ENCODE measurements at places on chromosomes 13 and 19. TPM values are rescaled to one million over a fixed set of nuclear protein-coding genes. Genes with fewer than 3 reads are reported as not detected.
A peak's percentile ranks its signal among the peaks of the same experiment; 100 is the strongest.

- no peak overlapping the region for H3K4me3 ChIP-seq
- H3K36me3 ChIP-seq = no peaks in the 10 kb centered on the region
- no peak overlapping the region for H3K27ac ChIP-seq
- H3K4me1 ChIP-seq = no peaks in the 10 kb centered on the region
- no peak for DNase-seq
- no peaks in the 10 kb centered on the region for H3K27me3 ChIP-seq
Observed at GRCh38 chr19:34578173-34578572, 96.6 kb downstream of the WTIP start.

- no peak for DNase-seq
- H3K36me3 ChIP-seq = no peaks in the 10 kb centered on the region
- H3K4me1 ChIP-seq = no peaks in the 10 kb centered on the region
- H3K27me3 ChIP-seq = no peaks in the 10 kb centered on the region
- no peak overlapping the region for H3K27ac ChIP-seq
Observed at GRCh38 chr13:105567951-105568525, 967.4 kb downstream of the EFNB2 start.

- H3K27me3 ChIP-seq = peaks cover 6% of the 10 kb centered on the region
- H3K27ac ChIP-seq = no peak overlapping the region
- no peaks in the 10 kb centered on the region for H3K36me3 ChIP-seq
- H3K4me1 ChIP-seq = no peaks in the 10 kb centered on the region
- DNase-seq = no peak
Observed at GRCh38 chr13:26699197-26699490, 61.4 kb downstream of the GPR12 start.

DNA sequence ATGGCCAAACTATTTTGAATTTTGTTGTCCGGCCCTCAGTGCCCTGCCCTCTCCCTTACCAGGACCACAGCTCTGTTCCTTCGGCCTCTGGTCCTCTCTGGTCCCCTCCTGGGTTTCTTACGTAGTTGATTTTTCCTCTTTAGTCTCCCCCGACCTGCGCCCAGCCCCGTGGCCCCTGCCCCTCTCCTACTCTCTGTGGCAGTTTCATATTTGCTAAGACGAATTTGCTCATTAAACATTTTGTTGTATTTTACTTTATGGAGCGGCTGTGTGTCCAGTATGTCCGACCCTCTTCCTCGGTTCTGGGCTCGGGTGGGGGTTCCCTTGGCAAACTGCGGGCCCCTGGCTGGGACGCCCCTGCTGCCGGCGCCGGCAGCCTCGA, 576 bp upstream of the EPN1 start:
- H3K27me3 ChIP-seq = no peaks in the 10 kb centered on the region
- peak overlapping the region; percentile 81 for H3K4me3 ChIP-seq
- H3K4me1 ChIP-seq = peaks cover 62% of the 10 kb centered on the region
- H3K36me3 ChIP-seq = peaks cover 32% of the 10 kb centered on the region
- no peak for DNase-seq

DNA sequence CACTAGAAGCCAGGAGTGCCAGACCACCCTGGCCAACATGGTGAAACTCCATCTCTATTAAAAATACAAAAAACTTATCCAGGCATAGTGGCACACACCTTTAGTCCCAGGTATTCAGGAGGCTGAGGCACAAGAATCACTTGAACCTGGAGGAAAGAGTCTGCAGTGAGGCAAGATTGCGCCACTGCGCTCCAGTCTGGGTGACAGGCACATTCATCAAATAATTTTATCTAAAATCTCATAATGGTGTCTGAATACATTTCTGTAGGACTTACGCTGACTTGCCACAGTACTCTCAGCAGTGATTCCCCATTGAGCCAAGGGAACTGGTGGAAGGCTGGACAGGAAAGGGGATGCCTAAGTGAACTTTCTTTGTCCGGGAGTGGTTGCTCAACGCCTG, 4.3 kb upstream of the ZNF28 start:
- H3K4me3 ChIP-seq = no peak overlapping the region
- DNase-seq = no peak
- peaks cover 1% of the 10 kb centered on the region for H3K4me1 ChIP-seq
- H3K27me3 ChIP-seq = no peaks in the 10 kb centered on the region
- no peaks in the 10 kb centered on the region for H3K36me3 ChIP-seq

DNA sequence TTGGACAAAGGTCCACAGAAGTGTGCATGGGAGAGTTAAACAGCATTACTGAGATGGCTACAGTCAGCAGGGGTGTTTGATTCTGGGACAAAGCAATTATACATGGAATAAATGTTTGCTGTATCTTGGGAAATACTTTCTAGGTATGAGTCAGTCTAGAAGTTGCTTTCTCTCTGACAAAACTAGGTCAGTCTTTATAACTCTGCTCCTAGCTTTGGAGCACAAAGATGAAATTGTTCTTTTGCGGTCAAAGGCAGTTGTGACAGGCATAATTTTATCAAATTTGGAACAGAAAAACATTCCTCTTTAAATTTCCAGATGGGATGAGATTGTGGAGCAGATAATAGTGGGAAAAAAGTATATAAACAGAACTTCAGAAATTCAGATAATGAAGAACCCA, 1045.4 kb upstream of the MIR17HG start:
- H3K27ac ChIP-seq = no peak overlapping the region
- H3K4me3 ChIP-seq = no peak overlapping the region
- no peaks in the 10 kb centered on the region for H3K36me3 ChIP-seq
- peak; percentile 4 for DNase-seq
- no peaks in the 10 kb centered on the region for H3K4me1 ChIP-seq

DNA sequence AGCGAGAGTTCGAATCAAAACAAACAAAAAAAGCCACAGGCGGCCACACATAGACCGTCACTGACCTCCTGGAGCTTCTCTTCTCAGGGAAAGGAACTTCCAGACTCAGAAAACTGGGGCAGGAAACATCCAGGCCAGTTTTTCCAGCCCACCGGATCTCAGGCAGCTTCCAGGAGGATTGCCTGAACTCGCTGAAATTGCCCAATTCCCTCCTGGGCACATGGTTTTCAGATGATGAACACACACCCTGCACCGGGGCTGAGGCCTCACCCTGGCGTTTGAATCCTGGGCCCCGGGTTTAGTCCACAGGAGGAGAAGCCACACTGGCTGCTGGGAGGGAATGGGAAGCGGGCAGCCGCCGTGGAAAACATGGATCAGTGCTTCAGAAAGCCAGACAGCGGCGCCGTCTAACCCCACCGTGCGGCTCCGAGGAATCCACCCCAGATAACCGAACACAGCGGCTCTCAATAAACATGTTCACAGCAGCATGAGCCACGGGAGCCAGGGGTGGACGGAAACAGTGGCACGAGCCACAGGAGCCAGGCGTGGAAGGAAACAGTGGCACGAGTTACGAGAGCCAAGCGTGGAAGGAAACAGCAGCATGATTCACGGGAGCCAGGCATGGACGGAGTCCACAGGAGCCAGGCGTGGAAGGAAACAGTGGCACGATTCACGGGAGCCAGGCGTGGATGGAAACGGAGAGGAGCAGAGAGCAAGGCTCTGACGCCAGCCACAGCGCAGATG, 18.2 kb upstream of the PTBP1 start:
- H3K4me1 ChIP-seq = peaks cover 17% of the 10 kb centered on the region
- no peaks in the 10 kb centered on the region for H3K36me3 ChIP-seq
- peak overlapping the region; percentile 14 for H3K27ac ChIP-seq
- no peak overlapping the region for H3K4me3 ChIP-seq

- no peak overlapping the region for H3K4me3 ChIP-seq
- no peaks in the 10 kb centered on the region for H3K4me1 ChIP-seq
- H3K27me3 ChIP-seq = no peaks in the 10 kb centered on the region
- no peak for DNase-seq
- no peaks in the 10 kb centered on the region for H3K36me3 ChIP-seq
- H3K27ac ChIP-seq = no peak overlapping the region
Observed at GRCh38 chr19:53002479-53002878, 11.2 kb upstream of the ERVV-1 start.

- no peaks in the 10 kb centered on the region for H3K27me3 ChIP-seq
- H3K4me1 ChIP-seq = no peaks in the 10 kb centered on the region
- no peak overlapping the region for H3K27ac ChIP-seq
- no peak overlapping the region for H3K4me3 ChIP-seq
- no peak for DNase-seq
Observed at GRCh38 chr13:23175920-23176319, 4.9 kb upstream of the SGCG start.

DNA sequence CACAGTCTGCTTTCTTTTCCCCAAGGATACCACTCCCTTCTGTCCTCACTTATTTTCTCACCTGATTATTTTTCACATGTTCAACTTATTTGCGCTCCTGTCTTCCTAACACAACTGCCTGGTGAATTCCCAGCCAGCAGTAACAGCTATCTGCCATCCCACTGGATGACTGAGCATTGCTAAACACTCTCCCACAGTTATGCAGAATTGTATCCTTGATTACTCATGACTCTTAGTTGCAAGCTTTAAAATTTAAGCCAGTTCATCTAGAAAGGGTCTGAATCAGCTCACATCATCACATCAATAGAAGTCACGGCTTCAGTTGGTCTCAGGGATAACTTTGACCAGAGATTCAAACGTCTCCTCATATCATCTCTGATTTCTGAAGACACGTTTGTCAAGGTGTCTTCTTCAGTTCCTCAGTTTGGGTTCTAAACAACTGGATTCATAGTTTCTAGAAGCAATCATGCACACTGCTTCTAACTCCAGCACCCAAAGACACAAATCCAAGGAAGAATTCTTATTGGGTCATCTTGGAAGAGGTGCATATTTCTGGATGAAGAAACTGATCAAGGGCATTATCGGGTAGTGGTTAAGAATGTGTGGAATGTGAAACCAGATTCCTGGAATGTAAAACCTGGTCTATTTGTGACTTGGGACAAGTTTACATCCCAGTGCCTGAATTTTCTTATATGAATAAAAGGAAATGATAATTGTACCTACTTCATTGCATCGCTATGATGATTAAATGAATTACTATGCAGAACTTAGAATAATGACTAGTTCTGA, 13.9 kb upstream of the DACH1 start:
- DNase-seq = no peak
- H3K4me1 ChIP-seq = no peaks in the 10 kb centered on the region
- no peaks in the 10 kb centered on the region for H3K27me3 ChIP-seq
- no peak overlapping the region for H3K4me3 ChIP-seq
- H3K27ac ChIP-seq = no peak overlapping the region

- H3K4me3 ChIP-seq = no peak overlapping the region
- no peaks in the 10 kb centered on the region for H3K27me3 ChIP-seq
- H3K27ac ChIP-seq = peak overlapping the region; percentile 99
- no peaks in the 10 kb centered on the region for H3K36me3 ChIP-seq
Observed at GRCh38 chr19:55632463-55632834, 8.1 kb upstream of the ZNF784 start.

DNA sequence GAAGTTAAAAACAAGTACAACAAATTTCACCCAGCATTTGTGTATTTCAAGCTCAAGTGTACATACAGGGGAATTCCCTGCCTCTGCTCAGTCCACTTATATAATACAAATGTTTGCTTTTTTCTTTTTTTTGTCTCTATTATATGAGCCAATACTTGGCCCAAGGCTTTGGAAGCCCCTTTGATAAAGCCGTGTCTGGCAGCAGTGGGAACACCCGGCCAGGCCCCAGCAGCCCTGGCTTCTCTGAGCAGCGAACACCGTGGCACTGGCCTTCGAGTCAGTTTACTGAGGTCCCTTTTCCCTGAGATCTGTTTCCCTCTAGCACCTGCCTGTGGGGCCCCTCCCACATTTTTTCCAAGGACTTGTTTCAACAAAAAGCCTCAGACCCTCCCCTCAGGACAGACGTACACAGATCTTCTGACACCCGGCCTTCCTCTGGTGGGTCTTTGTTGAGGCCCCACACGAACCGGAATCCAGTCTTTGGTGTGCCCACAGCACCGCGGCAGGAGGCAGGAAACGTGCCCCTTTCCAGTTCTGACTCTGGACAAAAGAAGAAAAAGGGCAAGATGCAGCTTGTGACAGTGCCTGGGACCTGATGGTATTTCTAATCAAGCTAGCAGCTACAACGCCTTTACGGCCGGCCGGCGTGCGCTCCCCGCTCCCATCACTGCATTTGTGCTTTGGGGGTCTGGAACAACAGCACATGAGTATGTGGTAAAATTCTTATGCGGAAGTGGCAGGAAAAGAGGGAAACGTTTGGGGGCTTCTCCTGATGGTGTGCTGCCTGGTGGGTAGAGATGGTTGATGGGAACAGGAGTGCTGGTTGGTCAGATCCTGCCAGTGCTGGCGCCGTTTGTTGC, 13.8 kb downstream of the SIPA1L3 start:
- DNase-seq = peak; percentile 57
- H3K36me3 ChIP-seq = peaks cover 23% of the 10 kb centered on the region
- no peak overlapping the region for H3K27ac ChIP-seq

- no peaks in the 10 kb centered on the region for H3K4me1 ChIP-seq
- no peak for DNase-seq
- H3K27me3 ChIP-seq = no peaks in the 10 kb centered on the region
- H3K4me3 ChIP-seq = no peak overlapping the region
Observed at GRCh38 chr13:21663197-21663596, 7.7 kb upstream of the FGF9 start.

DNA sequence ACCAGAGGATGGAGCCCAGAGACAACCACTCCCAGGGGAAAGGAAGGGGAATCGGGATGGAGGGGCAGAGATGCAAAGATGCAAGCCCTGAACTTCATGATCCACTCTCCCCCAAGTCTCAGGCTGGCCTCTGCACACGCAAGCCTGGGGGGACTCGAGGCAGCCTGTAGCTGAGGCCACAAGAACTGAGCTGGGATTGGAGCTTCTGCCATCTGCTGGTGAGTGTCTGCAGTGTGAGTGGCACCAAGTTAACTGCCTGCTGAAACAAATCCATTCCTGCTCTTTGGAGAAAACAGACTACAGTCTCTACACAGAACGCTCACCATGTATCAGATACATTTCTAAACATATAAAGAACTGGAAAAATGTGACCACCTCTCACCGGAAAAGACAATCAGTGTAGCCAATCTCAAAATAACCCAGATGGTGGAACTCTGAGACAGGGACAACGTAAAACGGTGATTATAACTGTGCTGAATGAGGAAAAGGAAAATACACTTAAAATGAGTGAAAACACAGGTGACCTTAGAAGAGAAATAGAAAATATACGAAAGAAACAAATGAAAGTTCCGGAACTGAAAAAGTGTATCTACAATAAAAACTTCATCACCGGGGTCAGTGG, 62.1 kb downstream of the KLF2 start:
- peaks cover 10% of the 10 kb centered on the region for H3K4me1 ChIP-seq
- DNase-seq = peak; percentile 50
- H3K27me3 ChIP-seq = no peaks in the 10 kb centered on the region
- H3K4me3 ChIP-seq = no peak overlapping the region
- H3K27ac ChIP-seq = peak overlapping the region; percentile 2

DNA sequence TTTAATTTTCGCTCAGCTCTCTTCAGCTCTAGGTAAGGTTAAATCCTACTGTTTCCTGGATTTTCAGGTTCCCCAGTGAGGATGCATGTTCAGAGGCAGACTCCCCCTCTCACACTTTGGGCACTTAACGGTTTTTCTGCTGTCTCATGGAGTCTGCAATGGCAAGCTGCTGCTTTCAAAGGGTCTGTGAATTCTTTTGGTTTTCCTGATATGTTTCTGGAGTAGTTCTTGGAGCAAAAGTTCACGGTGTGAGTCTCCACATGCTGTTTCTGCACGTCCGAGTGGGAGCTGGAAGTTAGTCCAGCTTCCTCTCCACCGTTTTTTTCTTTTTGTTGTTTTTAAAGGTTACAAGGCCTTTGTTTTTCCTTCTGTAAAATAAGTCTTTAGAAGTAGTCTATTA, 35.4 kb downstream of the DNAJC15 start:
- no peaks in the 10 kb centered on the region for H3K36me3 ChIP-seq
- peaks cover 15% of the 10 kb centered on the region for H3K4me1 ChIP-seq
- no peak overlapping the region for H3K27ac ChIP-seq
- no peak overlapping the region for H3K4me3 ChIP-seq
- H3K27me3 ChIP-seq = no peaks in the 10 kb centered on the region
- DNase-seq = no peak

The KLK14 gene
- not detected for total RNA-seq

The TMEM259 gene
- total RNA-seq = 361 TPM

The URAD gene
- not detected for total RNA-seq

The CYP4F8 gene
- total RNA-seq = not detected

The CACNG8 gene
- total RNA-seq = not detected

The CCDC70 gene
- not detected for total RNA-seq

The NCAN gene
- total RNA-seq = not detected

All from stomach (tissue), 19 donors.